DMS153 (cell line): ENCODE measurements at places on chromosomes 3 and 15.

DNA sequence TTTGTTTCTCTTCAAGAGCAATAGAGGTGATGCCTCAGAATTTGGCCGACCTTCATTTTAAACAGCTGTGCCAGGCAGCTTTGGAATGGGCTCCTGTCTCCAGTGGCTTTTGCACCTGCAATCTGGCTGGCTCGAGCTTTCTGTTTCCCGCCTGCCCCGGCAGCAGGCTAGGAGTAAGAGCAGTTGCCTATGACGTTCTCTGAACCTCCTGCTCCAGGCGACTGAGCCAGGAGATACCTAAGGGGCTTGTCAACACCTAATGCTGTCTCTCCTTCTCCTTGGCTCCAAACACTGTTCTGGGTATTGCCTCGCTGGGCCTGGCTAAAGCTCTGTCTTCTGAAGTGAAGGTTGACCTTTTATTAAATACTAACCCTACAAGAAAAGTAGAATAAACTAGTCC, 229.9 kb downstream of the LRRN1 start:
- DNase-seq: no peak

DNA sequence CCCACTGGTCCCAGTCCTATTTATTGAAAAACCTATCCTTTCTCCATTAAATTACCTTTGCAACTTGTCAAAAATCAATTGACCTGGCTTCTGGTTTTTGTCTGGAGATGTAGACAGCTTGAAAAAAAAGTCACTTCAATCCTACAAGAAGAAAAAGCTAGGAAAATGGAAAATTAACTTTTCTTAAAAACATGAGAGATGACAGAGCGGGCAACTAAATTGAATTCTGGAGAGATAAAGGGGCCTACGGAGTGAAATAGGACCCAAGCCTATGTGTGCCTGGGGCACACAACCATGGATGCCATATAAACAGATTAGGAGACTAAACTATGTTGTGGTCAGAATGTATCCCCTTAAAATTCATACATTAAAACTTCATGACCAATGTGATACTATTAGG, 363.3 kb upstream of the SLCO3A1 start:
- no peak for DNase-seq

DNA sequence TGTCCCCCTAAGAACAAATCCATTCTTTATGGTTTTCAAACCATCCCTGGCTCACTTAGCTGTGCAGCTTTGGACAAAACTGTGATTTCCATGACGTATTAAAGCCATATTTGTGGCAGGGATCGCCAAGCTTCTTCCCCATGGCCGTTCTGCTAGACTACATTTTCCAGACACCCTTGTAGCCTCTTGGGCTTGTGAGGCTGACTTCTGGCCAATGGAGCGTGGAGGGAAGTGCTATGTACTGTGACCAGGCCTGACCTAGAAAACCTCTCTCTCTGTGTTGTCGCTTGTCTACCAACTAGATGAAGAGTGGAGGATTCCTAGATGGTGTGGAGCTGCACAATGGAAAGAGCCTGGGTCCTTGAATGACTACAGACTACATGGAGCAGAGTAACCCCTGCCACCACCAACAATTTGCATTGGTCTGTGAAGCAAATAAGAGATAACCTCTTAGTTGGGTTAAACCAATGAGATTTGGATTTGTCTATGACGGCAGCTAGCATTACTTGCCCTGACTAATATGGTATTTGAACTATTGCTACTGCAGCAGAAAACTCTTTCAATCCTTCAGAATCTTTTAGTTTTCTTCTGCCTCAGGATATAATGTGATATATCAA, 22.1 kb upstream of the MGLL start:
- no peak for DNase-seq

DNA sequence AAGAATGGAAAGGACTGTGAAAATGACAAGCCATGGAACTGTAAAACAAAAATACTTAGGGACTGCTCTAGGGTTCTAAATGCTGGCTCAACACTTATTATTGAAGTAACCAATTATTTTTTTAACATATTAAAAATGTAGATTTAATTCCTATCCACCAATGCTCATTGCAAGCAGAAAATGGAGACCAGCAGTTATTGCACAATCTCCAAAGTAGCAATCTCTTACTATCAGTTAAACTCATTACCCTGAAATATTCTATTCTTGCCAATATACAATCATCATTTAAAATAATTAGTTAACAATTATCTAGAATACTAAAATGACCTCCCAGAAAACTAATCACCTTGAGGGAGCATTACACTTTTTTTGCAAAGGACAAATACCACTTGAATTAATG, 499.8 kb downstream of the NAALADL2 start:
- DNase-seq: no peak

DNA sequence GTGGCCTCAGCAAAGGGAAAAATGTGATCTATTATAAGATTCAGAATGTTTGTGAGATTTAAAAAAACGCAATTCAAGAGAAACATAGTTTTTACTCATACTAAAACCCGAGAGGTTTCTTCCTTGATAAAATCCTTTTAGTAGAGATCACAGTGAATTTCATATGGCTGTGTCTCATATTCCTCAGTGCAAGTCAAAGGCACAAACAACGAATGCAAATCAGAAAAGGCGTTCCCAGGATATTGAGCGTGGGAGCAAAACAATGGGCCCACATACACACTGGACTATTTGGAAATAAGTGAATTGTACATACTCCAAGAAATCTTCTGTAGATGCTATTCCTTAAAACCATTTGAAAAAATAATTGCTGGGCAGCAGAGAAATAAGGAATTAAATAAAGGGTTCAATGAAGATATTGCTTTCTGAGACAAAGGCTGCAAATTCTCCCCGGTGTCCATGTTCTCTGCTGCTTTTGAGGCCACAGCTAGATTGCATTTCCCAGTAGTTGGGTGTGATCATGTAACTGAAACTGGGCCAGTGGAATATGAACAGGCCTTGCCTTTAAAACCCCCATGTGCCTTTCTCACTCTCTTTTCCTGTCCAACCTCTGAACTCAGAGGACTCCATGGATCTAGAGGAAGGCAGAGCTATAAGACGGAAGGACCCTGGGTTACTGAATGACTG, 144.6 kb upstream of the TBL1XR1 start:
- DNase-seq: no peak

DNA sequence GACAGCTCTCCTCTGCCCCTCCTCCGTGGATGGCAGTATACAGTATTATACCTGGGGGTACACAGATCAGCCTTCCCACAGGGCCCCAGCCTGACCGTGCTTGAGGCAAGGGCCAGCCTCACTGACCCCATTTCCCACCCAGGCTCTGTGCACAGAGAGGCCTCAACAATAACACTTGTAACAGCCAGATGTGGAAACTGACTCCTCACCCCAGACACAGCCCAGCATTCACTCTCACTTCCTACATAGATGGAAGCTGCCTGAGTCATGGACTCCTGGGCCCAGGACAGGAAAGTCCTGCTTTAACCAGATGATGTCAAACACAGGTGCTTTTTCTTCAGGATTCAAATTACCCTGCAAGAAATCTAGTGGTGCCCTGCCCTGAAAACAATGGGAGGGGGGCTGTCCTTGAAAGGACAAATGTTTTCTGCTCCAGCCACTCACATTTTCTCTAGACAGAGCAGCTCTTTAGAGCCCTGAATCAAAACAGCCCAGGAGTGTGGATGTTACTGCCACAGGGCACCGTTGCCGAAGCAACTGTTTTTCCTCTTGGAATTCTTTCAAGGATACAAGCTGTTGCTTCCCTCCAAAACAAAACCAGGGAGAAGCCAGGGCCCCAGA, 16.4 kb downstream of the CCDC12 start:
- DNase-seq: no peak

GRCh38 chr3:108450444-108450843, 60.0 kb downstream of the MYH15 start:
- DNase-seq: no peak

- DNase-seq: no peak
These were observed 167.9 kb upstream of the CBLB start for GRCh38 chr3:106036696-106037095.

DNA sequence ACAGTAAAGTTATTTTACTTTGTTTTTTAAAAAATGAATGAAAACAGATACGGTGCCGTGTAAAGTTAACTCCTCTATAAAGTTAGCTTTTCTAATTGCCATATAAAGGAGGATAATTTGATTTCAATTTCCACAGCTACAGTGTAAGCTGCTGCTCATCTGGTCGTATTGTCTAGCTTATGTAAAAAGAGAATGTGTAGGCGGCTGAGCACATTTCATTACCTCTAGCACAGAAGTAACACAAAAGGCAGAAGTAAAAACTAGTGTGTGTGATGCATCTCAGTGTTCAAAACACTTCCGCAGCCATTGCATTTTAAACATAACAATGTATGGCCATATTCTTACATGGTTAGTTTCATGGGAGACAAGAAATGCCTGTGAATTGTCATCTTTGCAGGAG, 105.0 kb upstream of the P2RY1 start:
- DNase-seq: no peak

GRCh38 chr15:97652041-97652440, 308.5 kb upstream of the ARRDC4 start:
- peak; percentile 77 for DNase-seq

GRCh38 chr3:61844346-61844745, 283.0 kb downstream of the PTPRG start:
- DNase-seq: no peak

DNA sequence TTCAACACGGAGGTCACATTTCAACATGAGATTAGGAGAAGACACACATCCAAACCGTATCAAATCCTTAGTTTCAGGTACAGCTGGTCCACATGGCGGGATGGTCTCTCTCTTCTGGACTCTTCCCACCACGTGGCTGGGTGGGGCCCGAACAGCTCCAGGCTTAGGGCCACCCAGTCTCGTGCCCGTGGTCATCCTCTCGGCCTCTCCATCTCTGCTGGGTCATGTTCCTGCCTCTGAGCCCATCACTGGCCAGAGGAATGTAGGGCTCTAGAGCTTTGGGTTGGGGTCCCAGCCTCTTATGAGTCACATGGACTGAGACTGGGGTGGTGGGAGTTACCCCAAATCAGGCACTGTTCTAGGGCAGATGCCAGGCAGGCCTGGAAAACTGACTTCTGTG, 12.2 kb downstream of the SYNM start:
- DNase-seq: no peak

- no peak for DNase-seq
These were observed 1024.8 kb downstream of the EPHA3 start for GRCh38 chr3:90132197-90132596.

- DNase-seq: no peak
These were observed 1.9 kb downstream of the PAK6 start for GRCh38 chr15:40240619-40241221.

DNA sequence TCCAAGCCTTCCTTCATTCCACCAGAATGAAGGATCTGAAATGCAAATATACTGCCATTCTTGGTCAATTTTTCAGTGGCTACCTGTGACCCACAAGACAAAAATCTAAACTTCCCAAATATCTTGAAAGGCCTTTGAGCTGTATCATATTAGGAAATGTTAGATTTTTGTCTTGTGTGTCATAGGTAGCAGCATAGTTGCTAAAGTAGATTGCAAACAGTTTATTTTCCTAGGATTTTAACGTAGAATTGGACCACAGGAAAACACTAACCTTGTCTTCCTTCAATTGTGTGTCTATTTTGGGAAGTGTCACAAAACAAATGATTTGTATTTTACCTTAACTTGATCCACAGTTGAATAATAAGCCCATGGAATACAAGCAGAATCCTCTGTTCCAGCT, 42.4 kb downstream of the CP start:
- no peak for DNase-seq

- no peak for DNase-seq
These were observed 16.9 kb downstream of the C3orf22 start for GRCh38 chr3:126541628-126542339.

- DNase-seq: no peak
These were observed 34.3 kb upstream of the RAD51 start for GRCh38 chr15:40660686-40661085.

GRCh38 chr3:24680214-24680967, 185.7 kb upstream of the THRB start:
- no peak for DNase-seq

GRCh38 chr15:80182611-80183261, 29.9 kb downstream of the FAH start:
- no peak for DNase-seq

GRCh38 chr3:105686278-105686897, 182.4 kb downstream of the CBLB start:
- no peak for DNase-seq
